ENCODE measurements at places on chromosomes 2 and 18.

DNA sequence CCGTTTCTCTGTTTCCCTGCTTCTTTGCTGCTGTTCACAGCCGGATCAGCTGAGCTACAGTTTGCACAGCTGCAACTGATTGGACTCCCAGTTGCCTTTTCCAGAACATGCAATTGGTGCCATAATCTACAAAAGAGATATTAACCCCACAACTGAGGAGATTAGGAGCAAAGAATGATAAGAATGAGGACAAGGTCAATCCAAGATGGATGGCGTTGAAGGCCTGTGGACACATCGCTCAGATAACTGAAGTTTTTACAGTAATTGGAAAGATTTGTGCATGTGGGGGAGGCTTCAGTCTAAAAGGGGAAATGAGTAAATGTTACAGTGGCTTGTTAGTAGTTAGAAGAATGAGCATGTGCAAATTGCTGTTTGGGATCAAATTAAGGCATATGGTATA is 263.2 kb downstream of the TGIF1 start:
- DNase-seq: no peak

GRCh38 chr2:172624996-172625395 is 69.1 kb downstream of the PDK1 start:
- no peak for DNase-seq

DNA sequence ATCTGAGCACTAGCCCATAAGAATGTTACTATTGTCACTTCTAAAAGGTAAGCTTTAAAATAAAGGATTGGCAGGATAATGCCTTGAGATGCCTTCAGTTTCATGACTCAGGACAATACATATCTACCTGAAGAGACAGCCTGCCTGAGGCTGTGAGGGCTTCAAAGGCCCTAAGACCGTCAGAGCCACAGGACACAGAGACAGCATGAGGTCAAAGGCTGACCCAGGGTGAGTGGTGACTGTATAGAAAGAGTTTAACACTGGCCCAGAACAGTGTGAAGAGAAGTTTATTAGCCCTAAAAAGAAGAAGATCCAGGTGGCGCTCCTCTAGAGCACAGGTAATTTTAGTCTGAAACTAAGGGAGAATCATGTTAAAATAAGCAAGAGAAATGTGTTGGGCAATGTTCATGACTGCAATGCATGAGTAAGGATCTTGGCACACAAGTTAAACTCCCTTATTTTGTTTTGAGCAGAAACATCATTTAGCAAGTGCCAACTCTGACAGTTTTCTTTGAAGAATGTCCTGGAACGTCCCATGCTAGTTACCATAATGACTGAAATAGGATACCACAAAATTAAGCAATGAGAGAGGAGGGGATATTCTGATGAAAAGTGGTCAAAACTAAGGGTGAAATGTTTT is 78.1 kb upstream of the FAM110C start:
- no peak for DNase-seq

- DNase-seq: no peak
These were observed 189.6 kb downstream of the GALNT1 start for GRCh38 chr18:35771172-35771571.

DNA sequence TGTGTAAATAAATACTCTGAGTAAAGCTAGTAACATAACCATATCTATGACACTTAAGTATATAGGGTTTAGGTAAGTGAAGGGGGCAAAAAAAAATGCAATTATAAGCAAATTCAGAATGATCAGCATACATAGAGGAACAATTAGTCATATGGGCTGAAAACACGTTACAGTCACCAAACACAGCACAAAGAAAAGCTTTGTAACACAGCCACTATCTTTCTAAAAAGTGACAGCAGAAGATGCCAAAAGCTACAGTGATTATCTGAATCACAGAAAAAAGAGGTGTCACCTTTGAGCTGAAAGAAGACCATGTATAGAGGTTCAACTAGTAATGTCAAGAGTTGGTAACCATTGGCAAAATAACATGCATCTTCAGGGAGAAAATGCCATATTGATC is 115.5 kb downstream of the ERBB4 start:
- no peak for DNase-seq

- DNase-seq: no peak
These were observed 1077.9 kb upstream of the ZEB2 start for GRCh38 chr2:145597809-145598208.

DNA sequence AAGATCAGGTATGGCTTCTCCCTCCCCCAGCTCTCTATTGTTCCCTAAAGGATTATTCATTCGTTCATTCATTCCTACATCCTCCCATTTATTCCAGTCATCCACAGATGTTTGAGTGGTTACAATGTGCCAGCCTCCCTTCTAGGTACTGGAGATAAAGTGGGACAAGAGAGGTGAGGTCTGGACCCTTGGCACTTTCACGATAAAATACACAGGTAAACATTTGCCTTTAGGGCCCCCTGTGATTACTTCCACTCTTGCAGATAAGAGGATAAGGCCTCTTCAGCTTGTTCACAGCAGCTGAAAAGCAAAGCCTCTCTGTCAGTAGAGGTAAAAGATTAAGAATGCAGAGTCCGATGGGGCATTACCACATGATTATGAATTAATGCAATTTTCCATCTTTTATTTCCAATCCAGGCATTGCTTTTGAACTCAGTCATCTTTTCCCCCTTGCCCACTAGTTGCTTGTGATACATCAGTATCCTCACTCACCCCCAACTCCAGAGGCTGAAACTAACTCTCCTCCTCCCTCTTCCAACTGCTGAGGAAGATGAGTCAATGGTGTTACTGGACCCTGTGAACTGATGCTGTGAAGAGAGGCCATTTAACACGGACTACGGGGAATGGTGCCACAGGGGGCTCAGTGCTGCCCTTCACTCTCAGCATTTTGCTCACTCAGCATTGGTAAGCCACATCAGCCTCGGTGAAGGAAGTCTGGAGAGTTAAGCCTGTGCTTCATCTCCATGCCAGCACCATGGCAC is 1.1 kb upstream of the DPP4 start:
- no peak for DNase-seq

DNA sequence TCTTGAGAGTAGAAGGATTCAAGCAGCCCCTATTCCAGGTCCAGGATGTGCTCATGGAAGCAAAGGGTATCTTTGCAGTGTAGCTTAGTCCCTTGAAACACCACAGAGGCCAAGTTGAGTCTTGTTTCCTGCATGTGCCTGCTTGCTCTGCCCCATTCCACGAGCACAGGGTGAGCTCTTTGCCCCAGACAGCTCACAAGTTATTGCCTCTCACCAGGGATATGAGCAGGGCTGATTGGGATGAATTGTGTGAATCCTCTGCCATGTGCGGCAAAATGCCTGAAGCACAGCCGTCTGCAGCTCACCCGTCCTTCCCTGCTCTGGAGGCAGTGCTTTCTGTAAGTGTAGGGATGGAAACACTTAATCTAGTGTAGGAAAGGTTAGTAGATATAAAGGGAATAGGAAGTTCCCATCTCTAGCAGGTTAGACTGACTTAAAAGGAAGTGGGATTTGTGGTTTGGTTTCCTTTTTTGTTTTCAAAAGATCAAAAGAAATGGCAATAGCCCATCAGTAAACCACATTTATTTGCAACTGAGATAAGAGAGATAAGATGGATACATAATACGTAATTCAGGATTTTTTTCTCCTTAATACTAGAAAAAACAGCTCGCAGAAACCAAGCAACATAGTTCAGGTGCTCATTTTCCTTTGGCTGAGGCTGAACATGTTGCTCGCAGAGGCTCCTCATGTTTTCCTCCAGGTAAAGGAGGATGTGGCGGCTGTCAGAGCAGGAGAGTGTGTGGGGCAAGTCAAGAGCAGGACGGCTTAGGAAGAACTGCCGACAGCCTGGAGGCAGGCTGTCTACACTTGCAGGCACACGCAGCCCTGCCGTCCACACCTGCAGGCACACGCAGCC is 41.4 kb downstream of the TMEM182 start:
- no peak for DNase-seq

DNA sequence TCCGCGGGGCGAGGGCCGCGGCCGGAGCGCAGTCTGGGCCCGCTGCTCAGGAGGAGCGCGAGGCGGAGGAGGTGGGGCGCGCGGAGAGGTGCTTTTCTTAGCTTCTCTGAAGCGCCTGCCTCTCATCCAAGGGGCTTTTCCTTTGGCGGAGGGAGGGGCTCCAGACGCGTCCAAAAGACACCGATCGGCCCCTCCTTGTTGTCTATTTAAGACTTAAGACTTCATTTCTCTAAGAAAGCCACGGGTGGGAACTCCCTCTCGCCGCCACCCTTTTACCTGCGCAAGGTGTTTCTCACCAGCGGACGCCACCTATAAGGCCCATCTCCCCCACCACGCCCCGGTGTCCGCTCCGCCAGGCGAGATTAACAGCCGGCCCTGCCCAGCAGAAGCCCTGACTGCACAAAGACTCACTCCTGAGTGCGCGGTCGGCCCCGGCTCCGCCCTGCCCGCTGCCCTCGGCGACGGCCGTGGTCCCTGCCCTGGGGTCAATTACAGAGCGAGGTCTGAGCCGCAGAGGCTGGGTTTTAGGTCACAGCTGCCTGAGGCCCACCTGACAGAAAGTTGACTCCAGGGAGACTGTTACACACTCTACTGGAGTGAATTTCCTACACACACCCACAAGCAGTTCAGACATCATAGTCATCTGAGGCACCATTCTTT is at the start of gene DSC2:
Gene DSC2 (minus strand): TSS at position 397 of the 660 bp plus-strand sequence. CDS start 450 bp downstream, outside the sequence.
- no peak for DNase-seq

DNA sequence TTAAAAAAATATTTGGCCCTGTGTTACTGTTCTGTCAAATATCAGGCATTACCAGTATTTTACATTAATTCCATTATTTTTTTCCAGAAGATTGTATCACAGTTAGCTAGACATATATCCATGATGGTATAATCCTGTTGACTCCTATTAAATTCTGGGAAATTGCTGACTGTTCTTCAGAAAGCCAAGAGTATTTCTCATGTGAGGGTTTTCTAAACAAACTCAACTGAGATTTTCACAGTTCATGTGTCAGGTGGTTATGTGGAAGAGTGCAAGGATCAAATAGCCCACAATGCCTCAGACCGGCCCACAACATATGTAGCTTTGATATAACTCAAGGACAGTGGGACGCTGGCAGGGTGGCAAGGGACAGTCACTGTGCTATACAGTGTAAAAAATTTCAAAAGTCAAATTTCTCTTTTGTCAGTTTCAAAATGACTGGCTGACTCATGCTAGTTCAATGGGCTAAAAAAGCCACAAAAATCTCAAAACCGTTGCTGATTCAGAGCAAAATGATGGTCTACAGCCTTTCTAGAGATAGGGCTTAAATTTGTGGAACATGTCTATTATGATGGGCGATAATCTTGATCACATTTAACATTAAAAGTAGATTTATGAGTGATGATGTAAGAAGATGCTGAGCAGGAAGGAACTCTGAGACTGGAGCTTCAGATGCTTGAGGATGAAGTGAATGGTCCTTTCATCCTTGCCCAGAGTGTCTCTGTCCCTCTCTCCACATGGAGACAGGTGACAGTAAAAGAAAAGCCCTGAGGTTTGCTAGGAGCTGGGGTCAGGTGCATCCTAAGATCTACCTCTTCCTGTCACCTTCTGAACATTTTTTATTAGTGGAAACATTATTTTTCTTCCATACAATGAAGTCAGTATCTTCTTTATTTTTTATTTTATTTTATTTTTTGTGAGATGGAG is 175.8 kb upstream of the PIEZO2 start:
- no peak for DNase-seq

DNA sequence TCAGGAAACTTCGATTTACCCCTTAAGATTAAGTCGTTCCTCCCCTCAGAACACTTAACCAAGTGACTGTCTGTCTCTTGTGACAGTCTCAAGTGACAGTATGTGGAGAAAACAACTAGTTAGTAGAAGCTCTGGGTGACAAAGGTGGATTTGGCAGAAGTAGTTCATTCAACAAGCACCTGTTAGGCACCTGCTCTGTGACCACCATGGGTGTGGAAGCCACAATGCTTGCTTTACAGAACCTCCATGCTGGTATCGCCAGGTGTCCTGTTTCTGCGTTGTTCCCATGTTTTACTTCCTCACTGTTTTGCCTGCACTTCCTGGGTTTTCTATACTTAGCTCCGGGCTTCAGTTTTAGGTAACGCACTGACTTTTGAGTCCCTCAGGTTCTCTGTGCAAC is 337.4 kb upstream of the DCC start:
- DNase-seq: no peak

- DNase-seq: peak; percentile 28
These were observed 157.3 kb downstream of the DYSF start for GRCh38 chr2:71610671-71611070.

DNA sequence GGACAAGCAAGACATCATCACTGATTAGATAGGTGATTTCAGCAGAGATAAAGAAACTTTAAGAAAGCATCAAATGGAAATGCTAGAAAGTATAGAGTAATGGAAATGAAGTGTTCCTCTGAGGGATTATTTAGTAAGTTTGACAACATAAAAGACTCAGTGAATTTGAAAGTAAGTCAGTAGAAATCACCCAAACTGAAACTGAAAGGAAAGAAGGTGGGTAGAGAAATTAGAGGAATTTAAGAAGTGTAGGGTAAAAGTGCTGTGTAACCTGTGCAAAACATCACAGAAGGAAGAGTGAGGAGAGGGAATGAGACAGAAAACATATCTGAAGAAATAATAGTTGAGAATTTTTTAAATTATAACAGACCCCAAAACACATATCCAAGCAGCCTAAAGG is 343.1 kb downstream of the CBLN2 start:
- DNase-seq: no peak

DNA sequence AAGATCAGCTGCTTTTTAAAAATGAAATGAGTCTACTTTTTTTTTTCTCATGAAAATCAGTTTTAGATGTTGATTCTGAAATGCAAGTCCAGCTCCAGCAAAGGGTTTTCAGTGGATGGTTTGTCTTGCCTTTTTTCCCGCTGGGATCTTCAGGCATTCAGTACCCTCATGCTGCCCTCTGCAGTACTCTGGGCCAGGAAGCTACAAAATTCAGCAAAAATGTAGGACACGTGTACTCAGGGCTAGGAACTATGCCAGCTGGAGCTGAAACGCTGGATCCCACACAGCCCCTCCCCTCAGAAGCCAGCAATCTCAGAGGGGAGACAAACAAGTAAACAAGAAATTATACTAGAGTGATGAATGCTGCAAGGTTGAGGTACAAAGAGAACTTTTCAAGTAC is 97.3 kb downstream of the MMADHC start:
- DNase-seq: no peak

GRCh38 chr2:12697617-12698016 is 19.1 kb upstream of the TRIB2 start:
- no peak for DNase-seq
